H7 (cell line): ENCODE measurements at places on chromosomes 16 and 17.

DNA sequence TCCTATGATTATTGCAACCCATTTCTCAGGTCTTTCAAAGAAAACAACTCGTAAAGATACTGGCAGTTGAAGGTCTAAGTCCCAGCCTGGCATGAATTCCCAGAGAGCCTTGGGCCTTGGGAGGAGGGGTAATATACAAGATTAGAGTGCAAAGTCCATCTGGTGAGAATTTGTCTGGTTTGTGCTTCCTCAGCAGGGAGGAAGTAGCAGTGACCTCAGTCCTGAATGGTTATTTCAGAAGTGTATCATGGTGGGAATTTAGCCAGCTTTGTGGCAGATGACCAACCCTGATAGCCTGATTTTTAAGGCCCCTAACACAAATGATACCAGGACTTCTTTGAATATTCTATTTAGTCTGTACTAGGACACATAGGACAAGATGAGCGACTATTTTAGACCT, 151.2 kb upstream of the TBX2 start:
- no peak for DNase-seq

DNA sequence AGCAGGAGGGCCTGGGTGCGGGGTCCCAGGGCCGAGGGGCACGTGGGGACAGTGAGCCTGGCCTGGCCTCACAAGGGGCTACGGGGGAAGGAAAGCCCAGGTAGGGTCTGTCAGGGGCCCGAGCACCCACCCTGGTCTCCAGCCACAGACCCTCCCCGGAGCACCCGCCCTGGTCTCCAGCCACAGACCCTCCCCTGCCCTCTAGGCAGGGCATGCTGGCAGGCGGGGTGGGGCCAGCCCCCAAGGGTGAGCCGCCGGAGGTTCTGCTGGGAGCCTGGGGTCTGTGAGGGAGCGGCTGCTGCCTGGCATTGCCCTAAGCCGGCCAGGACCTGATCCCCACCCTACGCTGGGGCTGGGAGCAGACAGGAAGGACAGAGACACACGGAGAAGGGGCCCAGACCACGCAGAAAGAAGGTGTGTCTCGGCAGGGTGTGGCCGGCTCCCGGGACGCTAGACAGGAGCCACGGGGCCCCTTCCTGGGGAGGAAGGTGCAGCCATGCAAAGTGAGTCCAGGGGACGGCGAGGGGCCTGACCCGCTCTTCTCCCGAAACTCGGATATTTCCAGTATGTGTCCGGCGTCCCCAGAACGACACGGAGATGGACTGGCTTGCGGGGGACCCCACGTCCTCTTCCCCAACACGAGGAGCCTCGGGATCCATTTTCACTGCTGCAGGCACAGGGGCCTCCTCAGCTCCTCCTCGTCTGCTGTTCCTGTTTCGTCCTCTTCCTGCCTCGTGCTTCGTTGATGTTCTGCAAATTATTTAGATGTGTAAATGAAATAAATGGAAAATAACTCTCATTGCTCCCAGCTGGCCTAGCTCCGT, 15.5 kb downstream of the UTS2R start:
- DNase-seq = peak; percentile 72

DNA sequence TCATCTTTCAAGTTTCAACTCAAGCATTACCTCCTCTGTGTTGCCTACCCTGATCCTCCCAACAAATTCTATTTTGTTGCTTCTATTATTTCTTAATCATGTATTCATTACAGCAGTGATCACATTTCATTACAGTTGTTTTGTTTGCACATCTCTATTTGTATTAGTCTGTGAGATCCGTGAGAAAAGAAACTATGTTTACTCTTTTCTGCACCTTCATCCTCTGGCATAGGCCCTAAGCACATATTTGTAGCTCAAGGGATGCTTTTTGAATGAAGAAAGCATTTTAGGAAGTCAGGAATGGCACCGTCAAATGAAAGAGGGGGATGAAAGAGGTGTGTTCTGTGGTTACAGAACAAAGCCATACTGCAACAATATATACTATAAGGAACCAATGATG, 110.5 kb downstream of the SHISA6 start:
- no peak for DNase-seq

DNA sequence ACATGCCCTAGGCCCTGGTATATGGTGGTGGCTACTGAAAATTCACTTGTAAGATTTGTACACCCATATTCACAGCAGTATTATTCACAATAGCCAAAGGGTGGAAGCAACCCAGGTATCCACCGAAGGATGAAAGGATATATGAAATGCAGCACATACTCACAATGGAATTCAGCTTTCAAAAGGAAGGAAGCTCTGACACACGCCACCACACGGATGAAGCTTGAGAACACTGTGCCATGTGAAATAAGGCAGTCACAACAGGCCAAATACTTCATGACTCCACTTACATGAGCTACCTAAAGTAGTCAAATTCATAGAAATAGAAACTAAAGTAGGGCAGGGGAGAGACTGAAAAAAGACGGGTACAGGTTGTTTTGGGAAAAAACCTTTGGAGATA, 2.9 kb downstream of the XPO6 start:
- no peak for DNase-seq

DNA sequence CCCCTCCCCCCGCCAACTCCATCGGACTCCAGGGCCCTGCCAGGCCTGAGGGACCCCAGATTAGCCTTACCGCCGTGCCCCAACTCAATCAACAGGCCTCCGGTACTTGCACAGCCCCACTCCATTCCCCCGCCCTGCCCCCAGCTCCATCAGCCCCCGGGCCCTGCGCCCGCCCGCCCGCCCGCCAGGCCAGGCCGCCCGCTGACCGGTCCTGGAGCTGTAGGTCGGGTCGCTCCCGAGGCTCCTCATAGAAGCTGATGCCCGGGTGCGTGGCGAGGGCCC, 308 bp downstream of the GTF3C1 start:
- peak; percentile 86 for DNase-seq

GRCh38 chr16:47377154-47377553, 83.7 kb downstream of the ITFG1 start:
- DNase-seq = no peak

DNA sequence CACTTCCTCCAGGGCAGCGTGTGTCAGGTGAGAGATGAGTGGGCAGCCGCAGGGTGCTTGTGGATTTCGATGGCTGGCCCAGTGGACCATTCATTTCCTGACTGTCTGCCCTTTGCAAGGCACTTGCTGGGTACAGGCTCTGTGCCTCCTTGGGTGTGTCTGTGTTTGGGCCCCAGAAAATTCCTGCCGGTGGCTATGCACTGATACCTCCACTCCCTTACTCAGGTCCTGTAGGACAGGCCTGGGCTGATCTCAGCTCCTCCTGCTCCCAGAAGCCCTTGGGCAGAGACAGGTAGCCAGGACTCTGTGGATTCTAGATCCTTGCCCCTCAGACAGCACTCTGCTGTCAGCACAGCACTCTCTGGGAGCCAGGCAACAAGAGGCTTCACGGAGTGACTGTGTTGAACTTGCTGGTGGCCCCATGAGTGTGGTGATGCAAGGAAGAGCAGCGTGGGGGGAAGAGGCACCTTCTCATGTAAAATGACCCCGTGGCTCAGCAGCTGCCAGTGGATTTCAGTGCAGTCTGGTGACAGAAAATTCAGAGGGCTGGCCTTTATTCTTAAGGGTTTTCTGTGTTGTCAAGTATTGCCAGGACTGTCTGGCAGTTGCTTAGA, 29.0 kb downstream of the PGS1 start:
- DNase-seq = no peak

DNA sequence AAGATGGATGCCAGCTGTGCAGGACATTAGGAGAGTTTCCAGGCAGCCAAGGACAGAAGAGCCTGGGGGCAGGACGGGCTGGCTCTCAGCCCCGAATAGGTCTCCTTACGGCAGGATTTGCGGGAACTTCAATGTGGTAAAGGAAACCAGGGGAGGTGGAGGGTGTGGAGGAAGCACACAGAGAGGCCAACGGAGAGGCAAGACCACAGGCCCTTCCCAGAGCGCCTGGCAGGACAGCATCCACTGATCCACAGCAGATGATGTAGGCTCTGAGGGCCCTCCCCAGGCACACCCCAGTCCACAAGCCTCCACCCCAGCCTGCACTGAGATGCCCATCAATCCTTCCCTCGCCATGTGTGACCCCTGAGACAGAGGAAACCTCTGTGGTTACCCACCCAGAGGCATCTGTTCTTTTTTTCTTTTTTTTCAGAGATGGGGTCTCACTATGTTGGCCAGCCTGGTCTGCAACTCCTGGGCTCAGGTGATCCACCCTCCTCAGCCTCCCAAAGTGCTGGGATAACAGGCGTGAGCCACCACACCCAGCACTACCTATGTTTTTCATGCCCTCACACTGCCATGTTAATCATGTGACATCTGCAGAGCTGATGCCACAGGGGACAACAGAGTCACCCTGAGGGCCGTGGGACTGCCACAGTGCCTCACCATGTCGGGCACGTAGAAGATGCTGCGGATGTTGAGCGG, 19.3 kb downstream of the DNASE1 start:
- no peak for DNase-seq

- DNase-seq = peak; percentile 86
These were observed 9.3 kb downstream of the GAS2L2 start for GRCh38 chr17:35743626-35744328.
